ENCODE measurements at places on chromosomes 5 and 9.

DNA sequence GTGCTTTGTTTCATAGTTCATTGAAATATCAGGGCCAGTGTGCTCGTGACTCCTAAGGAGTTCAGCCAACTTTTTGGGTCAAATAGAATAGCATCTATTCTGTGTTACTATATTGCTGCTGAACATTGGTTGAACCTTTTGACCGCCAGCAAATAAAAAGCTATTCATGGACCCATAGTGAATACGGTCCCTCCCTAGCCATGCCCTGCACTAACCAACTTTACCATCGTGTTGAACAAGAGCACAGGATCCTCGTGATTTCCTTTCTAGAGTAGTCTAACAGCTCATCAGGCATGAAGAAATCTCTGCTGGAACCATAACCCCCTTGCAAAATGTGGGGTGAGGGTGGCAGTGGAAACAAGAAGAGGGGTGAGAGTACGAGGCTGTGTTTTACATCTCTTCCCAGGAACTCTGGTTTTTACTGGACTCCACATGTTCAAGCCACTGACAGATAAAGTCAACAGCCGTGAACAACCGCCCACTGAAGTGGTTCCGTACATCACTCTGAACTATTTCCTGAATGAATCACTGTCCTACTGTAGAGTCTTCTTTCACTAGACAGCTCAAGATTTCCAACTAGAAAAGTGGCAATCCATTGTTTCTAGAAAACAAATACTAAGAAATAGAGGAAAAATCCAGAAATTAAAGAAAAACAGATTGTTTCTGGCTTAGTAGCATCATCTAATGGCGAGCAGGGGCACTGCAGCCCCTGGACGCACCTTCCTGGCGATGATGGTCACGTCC lies 70.1 kb upstream of the SPATA31E1 start:
- peak; percentile 66 for DNase-seq

DNA sequence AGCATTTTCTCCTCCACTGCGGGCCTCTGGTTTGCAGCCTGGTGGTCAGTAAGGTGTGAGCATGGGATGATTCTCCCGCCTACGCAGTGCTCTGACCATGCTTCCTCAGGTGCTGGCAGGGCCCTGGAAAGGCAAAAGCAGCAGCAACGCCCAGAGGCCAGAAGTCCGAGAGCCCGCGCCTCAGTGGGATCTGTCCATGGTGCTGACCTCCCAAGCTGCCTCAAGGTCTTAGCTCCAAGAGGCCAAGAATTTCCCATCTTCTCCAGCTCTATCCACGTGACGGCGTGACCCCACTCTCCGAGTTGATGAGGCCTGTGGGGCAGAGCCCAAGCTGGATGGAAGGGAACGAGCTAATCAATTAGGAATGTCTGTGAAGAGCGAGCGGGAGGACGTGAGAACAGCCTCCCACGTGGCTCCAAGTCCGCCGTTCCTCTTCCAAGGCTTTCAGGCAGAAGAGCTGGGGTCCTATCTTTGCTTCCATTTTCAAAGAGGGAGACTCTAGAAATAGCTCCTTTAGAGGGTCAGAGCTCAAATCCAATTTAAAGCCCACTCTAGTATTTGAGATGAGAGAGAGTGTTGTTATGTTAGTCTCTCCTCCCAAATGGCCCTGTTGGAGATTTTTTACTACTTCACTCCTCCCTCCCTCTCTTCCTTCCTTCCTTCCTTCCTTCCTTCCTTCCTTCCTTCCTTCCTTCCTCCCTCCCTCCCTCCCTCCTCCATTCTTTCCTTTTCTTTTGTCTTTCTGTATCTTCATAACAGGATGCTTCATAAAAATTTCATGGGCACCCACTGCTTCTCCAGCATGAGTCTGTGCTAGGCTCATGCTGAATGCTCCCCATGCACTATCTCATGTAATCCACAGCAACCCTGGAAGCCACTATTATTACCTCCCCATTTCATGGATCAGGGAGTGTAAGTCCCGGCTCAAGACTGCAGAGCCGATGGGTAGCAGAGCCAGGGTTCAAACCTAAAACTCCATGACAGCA lies 69.3 kb downstream of the OLFM1 start:
- DNase-seq, result peak; percentile 8

DNA sequence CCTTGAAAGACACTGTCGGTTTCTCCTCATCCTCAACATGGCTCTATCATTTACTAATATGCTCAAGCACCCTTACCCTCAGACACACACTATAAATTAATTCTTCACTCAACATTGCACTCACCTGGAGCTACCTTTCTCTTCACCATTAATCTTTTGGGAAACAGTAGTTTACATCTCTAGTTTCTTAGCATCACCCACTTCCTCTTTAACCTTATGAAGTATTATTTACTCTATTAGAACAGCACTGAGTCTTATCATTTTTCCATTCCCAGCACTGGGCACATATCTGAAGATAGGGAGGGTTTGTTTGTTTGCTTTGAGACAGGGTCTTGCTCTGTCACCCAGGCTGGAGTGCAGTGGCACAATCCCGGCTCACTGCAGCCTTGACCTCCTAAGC lies 213.5 kb downstream of the SMARCA2 start:
- no peak for DNase-seq

DNA sequence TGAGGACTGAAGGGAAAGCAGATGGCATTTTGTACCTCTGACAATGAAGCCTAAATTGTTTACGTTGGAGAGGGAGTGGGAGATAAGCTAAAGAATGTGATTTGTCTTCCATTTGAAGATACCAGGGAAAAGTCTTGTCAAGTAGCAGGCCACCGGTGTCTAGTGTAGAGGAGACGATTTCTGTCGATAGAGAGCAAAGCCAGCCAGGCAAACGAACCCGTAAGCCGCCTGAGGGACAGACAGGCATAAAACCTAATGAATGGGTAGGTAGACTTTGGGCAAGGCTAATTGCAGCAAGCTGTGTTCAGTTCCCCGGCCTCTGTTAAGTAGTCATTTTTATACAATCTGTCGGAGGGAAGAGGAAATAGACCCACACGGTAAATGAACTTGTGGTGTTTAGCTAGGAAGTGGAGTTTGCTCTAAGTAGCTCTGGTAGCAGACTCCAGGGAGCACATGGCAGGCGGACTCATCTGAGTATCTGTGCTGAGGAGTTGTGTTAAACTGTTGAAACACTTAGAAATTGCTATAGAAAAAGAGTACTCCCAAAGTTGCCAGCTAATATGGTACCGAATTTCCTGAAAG lies 28.8 kb downstream of the SMARCA2 start:
- no peak for DNase-seq

- no peak for DNase-seq
Measured at GRCh38 chr5:35203403-35203802, 26.9 kb downstream of the PRLR start.

DNA sequence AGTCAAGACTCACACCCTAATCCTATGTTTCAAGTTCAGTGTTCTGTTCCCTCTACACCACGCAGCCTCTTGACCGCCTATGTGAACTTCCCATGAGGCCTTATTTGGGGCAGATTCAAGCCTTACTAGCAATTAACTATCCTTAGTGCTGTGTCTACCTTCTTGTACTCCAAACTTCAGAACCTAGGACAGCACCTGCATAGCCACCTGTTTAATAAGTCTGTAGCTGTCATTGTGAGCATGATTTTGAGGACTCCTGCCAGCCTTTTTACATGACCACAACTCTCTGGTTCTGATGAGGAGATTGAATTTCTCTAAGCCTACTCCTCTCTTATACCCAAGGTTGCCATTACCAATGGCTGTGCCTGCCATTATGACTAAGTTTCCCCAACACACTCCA lies 50.8 kb upstream of the PCSK1 start:
- peak; percentile 58 for DNase-seq

DNA sequence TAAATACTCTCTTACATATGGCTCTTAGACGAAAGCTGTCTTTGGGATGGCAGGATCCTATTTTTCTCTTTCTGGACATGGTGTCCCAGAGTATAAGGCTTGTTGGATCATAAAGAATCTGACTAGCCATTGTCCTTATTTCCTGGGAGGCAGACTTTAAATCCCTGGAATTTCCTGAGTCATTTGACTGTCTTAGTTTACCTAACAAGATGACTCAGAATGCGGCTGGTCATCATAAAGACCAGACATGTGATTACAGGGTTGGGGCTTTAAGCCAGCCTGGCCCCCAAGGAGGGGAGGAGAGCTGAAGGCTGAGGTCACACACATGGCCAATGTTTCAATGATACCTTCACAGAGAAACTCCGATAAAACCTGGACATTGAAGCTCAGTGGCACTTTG lies 37.2 kb downstream of the FAM240B start:
- DNase-seq, result peak; percentile 92

DNA sequence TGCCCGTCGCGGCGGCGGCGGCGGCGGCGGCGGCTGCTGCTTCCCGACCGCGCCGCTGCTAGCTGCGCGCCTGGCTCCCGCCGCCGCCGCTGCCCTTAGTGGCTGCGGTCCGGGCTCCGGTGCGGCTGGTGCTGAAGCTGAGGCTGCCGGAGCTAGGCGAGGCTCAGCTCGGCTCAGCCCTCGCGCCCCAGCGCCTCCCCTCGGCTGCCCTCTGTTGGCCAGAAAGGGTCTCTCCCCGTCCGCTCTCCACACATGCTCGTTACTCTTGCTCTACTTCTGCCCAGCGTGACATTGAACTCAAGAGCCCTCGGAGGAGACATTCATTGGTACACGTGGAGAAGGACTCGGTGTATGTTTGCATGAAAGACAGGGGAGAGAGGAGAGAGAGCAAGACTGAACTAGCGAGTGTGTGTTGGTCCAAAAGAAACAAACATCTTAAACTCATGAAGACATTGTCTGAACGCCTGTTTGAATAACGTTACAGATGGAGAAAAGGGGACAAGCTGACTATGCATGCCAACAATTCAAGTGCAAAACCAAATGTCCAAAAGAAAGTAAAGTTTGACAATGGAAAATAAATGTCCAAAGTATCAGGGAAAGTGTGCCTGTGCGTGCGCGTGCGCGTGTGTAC lies at the start of gene HCN1:
Gene HCN1 (minus strand): TSS at position 175 of the 631 bp plus-strand sequence.
- peak; percentile 44 for DNase-seq

DNA sequence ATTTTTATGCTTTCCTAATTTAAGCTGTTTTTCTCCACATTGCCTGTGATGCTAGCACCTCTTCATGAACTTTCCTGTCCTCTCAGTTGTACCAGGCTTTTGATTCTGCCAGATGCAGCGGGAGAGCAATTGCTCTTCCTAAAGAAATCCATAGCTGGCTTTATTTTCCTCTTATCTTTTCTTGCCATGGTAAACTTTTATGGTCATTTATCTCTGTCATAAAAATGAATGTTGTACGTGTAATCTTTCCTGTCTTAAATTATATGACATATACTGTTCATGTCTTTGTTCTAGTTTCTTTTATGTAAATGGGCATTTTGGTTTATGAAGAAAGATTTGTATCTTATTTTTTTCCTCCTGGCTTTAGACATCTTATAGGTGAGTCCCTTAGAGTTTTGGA lies 127.5 kb downstream of the SH3GL2 start:
- DNase-seq, result no peak

DNA sequence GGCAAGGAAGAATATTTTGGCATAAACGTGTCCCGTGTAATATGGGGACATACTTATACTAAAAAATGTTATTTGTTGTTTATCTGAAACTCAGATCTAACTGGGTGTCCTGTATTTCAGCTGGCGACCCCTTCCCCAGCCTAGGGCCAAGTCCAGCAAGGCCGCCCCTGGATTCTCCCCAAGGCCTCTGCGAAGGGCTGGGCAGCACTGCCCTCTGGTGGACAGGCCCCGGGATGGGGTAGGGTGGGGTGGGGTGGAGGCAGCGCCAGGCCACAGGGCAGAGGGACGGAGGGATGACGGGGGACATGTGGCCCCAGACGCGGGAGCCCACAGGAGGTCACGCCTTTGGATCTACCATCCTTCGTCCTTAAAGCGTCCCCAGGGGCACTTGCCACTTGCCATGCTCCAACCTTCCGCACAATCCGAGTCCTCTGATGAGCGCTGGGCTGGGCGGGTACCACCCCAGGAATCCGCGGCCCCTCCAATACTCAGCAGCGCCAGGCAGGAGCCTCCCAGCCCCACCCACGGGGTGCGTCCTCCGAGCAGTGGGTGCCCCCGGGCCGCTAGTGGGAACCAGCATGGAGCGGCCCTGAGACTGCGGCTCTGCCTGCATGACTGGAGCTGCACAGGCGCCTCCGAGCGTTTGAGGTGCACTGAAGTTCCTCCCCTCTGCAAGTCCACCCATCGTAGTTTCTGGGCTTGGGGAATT lies 7.1 kb upstream of the AGPAT2 start:
- DNase-seq, result peak; percentile 46

All from EH (cell line).